Upper lobe of left lung (tissue), 6 donors: ENCODE measurements at places on chromosomes 3 and 15. TPM values are rescaled to one million over a fixed set of nuclear protein-coding genes. Genes with fewer than 3 reads are reported as not detected.

DNA sequence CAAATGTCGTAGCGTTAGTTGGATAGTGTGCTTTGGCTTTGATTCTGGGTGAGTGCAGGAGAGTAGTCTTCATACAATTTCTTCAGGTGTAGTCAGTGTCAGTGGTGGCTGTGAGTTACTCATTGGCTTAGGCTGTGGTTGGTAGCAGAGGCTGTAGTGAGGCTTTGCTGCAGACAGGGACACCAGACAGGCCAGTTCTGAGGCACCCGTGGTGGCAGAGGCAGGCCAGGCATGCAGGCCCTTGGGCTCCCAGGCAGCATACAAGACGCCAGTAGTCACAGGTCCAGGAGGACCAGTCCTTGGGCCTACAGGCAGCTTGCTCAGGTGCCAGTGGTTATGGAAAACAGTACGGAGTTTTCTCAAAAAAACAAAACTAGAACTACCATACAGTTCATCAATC lies 61.3 kb downstream of the DMXL2 start:
- no peaks in the 10 kb centered on the region for H3K4me1 ChIP-seq
- peak; percentile 4 for DNase-seq
- no peaks in the 10 kb centered on the region for H3K36me3 ChIP-seq
- no peaks in the 10 kb centered on the region for H3K27me3 ChIP-seq

GRCh38 chr3:99867594-99868310 lies 50.1 kb downstream of the CMSS1 start:
- no peak overlapping the region for H3K27ac ChIP-seq
- H3K4me1 ChIP-seq = peaks cover 19% of the 10 kb centered on the region
- peaks cover 2% of the 10 kb centered on the region for H3K36me3 ChIP-seq
- H3K27me3 ChIP-seq = no peaks in the 10 kb centered on the region
- no peak overlapping the region for H3K4me3 ChIP-seq
- no peak for DNase-seq

- DNase-seq = no peak
- H3K4me1 ChIP-seq = no peaks in the 10 kb centered on the region
- no peak overlapping the region for H3K27ac ChIP-seq
- H3K36me3 ChIP-seq = no peaks in the 10 kb centered on the region
- no peaks in the 10 kb centered on the region for H3K27me3 ChIP-seq
- no peak overlapping the region for H3K4me3 ChIP-seq
Observed at GRCh38 chr3:86737517-86737916, 253.4 kb downstream of the VGLL3 start.

- H3K27me3 ChIP-seq = no peaks in the 10 kb centered on the region
- H3K4me1 ChIP-seq = no peaks in the 10 kb centered on the region
- H3K27ac ChIP-seq = no peak overlapping the region
- DNase-seq = no peak
Observed at GRCh38 chr3:138448631-138449030, 14.2 kb downstream of the ESYT3 start.

The SNTN gene
- total RNA-seq = 0.34 TPM

The GATM gene
- total RNA-seq = 13.6 TPM

DNA sequence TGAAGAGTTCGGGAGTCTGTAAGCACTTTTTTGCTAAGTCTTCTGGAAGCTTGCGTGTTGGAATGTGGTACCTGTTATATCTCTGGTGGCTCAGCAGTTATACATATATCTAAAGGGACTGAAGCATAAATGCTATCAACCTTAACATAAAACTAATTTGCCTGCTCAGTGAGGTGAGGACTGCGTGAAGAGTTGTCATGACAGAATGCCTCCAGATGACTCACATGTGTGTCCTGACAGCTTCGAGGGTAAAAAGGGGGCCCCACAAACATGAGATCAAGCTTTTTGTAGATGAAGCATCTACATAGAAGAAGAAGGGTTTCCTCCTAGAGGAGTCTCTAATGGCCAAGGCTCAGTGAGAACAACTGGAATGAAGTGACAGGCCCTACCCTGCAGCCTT lies 88.8 kb upstream of the C3orf80 start:
- peaks cover 14% of the 10 kb centered on the region for H3K4me1 ChIP-seq
- H3K27me3 ChIP-seq = no peaks in the 10 kb centered on the region
- no peak for DNase-seq
- H3K4me3 ChIP-seq = no peak overlapping the region
- H3K36me3 ChIP-seq = no peaks in the 10 kb centered on the region
